MM.1S (cell line): ENCODE measurements at places on chromosomes 7 and 10.

DNA sequence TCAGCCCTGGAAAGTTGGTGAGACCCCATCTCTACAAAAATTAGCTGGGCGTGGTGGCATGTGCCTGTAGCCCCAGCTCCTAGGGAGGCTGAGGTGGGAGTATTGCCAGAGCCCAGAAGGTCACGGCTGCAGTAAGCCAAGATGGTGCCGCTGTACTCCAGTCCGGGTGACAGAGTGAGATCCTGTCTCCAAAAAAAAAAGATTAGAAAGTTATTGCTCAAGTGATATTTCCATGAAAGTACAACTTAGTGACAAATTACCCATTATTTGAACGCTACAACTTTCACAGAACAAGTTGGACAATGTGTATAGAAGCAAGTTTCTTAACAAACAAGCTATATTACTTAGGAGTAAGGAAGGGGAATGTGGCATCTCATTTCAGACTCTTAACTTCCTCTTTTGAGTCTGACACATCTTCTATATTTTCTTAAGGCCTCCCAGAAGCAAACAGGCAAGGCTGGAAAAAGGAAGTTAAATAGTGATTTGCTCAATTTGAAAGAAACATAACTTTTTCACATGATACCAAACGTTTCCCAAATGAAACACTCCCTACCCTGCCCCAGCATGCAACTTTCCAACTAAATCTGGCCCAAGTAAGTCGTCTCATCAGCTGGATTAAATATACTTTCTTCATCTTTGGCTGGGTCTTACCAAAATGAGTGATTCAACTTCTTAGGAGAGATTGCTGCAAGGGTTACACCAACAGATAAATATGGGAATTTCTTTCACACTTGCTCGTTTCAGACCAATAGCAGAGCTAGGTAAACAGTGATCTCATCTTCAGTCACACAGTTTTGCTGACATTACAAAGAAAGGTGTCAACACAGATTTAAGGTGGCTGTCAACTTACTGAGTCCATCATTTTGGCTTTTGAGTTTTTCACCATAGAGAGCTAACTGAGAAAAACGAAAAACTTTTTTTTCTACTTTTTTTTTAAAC, 66.3 kb upstream of the KLF6 start:
- DNase-seq, result no peak

DNA sequence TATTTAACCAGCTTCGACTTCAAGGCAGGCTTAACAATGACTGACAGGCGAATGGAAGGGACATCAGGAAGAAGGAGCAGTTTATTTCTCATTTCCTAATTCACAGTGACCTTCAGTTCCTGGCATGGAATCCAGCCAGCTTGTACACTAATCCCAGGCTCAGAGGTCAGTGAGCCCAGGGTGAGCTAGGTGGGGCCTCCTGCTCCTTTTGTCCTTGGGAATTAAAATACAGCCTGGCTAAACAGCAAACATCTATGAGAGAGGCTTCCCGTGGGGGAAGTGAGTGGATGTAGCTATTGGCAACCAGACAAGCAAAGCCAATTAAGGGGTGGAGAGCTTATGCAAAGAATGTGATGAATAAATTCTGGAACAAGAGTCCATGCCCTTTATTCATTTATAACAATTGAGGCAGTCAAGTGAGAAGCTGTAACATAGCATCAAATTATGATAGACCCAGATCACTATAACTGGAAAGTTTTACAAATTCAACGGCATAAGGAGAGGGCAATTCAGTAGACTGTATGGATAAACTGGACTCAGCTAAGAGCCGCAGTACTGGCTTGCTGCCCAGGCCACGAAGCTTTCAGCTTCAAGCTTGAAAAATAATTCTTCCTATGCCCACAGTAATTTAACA, 57.1 kb downstream of the STK17A start:
- no peak for DNase-seq

DNA sequence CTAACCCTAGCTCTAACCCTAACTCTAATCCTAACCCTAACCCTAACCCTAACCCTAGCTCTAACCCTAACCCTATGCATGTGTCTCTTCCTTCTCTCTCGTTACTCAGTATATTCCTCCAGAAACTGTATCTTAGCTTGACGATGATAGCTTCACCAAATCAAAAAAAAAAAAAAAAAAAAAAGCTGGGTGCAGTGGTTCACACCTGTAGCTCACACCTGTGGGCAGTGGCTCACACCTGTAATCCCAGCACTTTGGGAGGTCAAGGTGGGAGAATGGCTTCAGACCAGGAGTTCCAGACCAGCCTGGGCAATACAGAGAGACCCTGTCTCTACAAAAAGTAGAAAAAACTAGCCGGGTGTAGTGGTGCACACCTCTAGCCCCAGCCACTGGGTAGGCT, 414.0 kb downstream of the GATA3 start:
- DNase-seq, result no peak

- no peak for DNase-seq
Measured at GRCh38 chr10:98536551-98536950, 89.8 kb upstream of the HPS1 start.

GRCh38 chr10:119395280-119396007, 147.1 kb downstream of the RGS10 start:
- DNase-seq, result no peak

DNA sequence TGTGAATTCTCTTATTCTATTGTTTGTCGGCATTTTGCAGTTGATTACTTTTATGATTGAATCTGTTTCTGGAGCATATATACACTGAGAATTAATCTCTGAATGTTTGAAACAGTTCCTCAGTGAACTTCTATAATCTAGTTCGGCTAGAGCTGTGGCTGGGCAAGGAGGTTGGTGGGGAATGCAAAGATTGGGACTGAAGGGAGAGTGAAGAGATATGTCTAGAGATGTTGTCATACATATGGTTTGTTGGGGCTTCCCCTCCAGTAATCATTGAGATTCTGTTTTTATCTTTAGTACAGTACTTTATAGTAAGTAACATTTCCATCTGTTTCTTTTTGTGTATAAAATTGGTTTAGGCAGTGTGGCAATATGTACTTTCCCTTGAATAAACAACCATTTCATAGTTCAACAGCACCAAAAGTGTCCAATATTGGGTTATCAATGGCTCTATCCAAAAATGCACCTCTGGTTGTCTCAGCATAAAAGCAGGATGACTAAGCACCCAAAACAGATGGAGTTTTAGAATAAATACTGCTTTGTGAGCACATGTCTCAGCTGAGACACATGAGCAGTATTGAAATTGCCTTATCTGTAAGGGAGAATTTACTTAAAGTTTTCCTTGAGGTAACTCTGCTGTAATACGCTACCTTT, 36.7 kb downstream of the WAC start:
- DNase-seq, result no peak
